ENCODE measurements at places on chromosomes 6 and 20. TPM values are rescaled to one million over a fixed set of nuclear protein-coding genes. Genes with fewer than 3 reads are reported as not detected.

MDC1 gene
- total RNA-seq: 25.6 TPM

FKBP1C gene
- 0.26 TPM for total RNA-seq

PKIG gene
- total RNA-seq: 182 TPM

TSBP1 gene
- not detected for total RNA-seq

ANKRD66 gene
- not detected for total RNA-seq

REV3L gene
- 14.2 TPM for total RNA-seq

TRMT6 gene
- 13.8 TPM for total RNA-seq

SMLR1 gene
- total RNA-seq: not detected

LY86 gene
- 2.4 TPM for total RNA-seq

PTCHD4 gene
- 0.86 TPM for total RNA-seq

DTNBP1 gene
- total RNA-seq: 23.2 TPM

IMPG1 gene
- not detected for total RNA-seq

DNA sequence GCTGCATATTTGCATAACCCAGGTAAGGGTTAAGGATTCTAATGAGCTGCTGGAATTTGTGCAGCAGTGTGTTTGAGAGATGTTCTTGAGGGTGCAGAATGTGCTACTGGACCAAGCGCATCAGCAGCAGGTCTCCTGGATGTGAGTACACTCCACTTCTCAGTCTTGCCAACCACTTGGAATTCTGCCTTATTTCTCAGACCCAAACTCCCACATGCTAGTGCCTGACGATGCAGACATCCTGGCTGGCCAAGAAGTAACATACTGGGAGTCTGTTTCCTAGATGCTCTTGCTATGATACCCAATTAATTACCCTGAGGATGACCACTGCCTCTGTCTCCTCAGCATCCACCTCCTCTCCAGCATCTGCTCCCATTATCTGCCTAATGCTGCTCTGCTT, 186.6 kb downstream of the MOXD1 start:
- no peak for DNase-seq

DNA sequence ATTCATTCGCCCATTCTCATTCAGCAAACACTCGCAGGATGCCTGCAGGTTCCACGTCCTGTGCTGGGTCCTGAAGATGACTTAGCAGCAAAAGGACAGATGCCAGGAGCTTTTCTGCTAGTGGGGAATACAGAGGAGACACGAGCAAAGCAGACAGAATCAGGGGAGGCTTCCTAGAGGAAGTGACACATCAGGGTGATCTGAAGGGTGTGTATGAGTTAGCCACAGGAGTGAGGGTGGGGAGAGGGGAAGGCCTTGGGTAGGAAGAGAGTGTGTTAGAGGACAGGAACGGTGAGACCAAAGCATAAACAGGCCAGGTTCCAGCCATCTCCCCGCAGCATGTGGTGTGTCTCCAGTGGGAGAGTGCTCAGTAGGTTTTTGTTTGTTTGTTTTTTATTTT, 73.4 kb upstream of the GTSF1L start:
- no peak for DNase-seq

DNA sequence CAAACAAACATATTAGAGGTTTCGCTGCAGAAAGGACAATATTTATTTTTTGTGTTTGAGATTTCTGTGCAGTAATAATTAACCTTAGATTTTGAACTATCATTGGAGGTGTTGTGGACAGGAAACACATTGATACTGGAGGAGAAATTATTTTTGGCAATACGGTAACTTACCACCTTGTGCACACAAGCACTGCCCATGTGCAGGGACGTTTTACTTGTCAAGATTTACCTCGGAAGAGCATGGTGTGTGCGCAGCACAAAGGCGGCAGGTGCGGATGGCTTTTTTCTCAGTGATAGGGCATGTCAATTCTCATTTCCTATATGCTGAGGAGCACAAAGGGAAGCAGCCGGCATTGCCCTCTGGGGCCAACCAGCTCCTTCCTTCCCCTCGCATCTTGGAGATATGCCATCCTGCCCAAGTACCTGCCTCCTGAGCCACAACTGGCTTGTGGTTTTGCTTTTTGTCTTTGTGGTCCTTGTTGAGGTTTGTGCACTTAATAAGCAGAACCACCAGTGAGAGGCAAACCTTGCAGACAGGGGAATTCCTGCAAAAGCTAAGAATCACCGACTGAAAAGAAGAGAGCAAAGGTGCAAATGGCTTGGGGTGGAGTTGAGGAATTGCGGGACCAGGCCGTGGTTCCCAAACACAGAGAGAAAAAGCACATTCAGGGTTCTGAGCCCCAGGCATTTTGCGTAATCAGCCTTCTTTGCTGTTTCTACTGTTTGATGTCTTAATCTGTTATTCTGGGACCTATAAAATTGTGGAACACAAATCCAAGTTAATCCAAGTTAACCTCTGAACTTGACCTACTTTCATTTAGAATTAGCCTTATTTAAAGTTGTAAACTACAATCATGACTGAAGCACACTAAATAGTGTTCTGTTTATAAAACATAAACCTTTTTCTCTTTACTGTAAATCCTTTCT, 21.9 kb downstream of the SAMD5 start:
- no peak for DNase-seq

DNA sequence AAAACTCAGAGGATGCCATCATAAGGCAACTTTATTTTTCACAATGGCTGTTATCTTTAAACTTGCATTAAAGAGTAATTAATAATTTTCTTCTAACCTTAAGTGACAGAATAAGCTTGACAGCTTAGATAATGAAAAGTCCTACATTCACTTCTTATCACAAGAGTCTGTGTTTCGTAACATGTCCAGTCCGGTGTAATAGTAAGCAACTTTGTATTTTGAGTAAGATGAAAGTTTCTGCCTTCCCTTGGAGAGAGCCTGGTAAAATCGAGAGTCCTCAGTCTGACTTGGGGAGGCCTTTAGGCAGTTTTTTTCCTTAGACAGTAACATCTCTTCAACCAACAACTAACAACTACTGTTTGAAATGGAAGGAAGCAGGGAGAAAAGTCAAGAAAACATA, 195.6 kb downstream of the GRM1 start:
- DNase-seq: no peak

GRCh38 chr6:69427882-69428281, 368.9 kb downstream of the LMBRD1 start:
- DNase-seq: no peak

GRCh38 chr6:11233673-11234573, 1.5 kb upstream of the NEDD9 start:
- no peak for DNase-seq

DNA sequence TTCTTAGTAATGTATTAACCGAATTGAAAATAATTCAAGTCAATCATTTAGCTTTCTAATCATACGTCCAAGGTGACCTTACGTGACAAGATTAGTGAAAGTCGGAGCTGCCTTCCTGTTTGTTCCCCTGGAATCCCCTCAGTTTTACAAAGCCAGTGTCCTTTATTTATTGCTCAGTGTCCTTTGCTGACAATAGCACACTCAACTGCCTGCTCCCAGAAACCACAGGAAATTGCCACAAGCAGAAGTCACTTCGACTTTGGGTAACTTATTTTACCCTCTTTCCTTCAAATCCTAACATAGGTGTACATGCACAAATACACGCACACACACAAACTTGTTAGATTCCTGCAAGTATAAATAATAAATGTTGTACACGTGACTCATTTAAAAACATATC, 1167.7 kb upstream of the ADGRB3 start:
- DNase-seq: no peak

GRCh38 chr6:13216236-13217014, 111.9 kb downstream of the TBC1D7 start:
- DNase-seq: no peak

GRCh38 chr20:32458061-32458836, 100.1 kb downstream of the ASXL1 start:
- no peak for DNase-seq

GRCh38 chr20:21173485-21173884, 47.6 kb downstream of the KIZ start:
- no peak for DNase-seq

- DNase-seq: no peak
Measured at GRCh38 chr20:38877483-38877882, 48.7 kb upstream of the FAM83D start.

- DNase-seq: no peak
Measured at GRCh38 chr6:64482631-64483030, 847.0 kb downstream of the PHF3 start.

GRCh38 chr20:18191306-18191705, 53.6 kb downstream of the KAT14 start:
- no peak for DNase-seq

DNA sequence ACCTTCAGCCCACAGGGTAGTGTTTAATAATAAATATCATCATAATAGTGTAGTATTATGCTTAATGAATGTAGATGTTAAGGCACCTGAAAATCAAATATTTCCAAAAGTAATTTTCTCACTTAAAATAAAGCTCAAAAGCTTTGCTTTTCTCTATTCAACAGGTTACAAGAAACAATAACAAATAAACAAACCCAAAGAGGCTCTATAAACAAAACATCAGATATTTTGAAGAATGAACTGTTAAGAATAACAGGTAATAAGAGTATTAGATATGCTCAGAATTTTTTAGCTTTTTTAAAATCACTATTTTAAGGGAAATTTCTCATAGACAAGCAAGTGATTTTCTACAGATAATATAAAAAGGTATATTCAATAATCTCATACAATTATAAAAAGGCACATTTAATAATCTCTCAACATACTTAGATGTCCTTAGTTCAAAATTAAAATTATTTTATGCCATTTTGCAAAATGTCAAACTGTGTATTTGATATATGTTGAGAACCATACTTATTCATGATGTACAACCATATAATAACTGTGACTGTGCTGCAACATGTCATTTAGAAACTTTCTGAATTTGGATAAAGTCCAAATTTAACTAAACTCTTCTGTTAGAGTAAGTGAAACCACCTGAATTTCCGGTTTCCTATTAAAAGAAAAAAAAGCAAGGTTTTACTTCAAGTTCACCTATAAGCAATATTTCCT, 35.8 kb downstream of the PHIP start:
- no peak for DNase-seq

DNA sequence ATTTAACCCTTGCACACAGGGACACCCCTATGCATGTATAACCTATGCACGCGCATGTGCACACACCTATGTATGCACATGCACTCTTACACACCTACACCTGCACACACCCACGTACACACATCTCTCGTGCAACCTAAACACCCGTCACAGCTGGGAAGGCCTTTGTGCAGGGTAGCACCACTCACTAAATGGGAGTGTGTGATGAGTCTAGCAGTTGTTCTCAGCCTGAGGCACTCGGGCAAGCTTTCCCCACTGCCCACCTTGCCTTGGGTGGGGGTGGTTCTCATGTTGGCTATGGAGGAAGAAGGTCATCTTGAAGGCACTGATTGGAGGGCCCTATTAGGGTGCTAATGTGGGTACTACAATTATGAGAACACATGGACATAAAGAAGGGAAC, 85.8 kb downstream of the DLL1 start:
- no peak for DNase-seq

- no peak for DNase-seq
Measured at GRCh38 chr6:19830171-19830570, 7.0 kb upstream of the ID4 start.

DNA sequence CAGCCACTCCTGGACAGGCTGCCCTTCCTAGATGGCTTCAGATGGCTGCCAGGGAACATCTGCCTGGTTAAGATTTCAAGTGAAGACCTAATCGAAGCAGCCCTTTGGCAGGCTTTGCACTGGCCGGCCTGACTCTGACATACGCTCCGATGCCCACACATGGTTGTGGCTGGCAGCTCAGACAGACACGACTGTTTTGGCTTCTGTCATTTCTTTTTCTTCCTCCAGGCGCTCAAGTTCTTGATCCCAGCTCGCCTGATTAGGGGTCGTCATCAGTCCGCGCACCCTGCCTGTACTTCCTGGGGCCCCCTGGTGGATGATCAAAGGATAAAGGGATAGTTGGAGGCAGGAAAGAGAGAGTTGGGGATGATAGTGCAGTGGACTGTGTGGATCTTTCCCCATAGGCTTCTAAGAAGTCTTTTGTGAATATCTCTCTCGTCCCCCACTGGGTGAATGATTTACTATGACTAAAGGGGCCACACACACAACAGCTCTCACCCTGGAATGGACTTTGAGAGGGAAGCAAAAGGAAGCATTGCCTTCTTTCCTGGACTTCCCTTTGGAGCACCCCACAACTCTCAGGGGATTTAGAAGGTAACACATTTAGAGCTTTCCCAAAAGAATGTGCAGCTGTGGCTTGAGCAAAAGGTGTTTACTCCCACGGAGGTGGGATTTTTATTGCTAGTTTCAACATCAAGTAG, 21.4 kb upstream of the TRAM2 start:
- DNase-seq: peak; percentile 69

GRCh38 chr6:81130969-81131368, 621.5 kb downstream of the TENT5A start:
- DNase-seq: no peak

GRCh38 chr20:46883892-46884291, 10.8 kb upstream of the EYA2 start:
- DNase-seq: no peak

DNA sequence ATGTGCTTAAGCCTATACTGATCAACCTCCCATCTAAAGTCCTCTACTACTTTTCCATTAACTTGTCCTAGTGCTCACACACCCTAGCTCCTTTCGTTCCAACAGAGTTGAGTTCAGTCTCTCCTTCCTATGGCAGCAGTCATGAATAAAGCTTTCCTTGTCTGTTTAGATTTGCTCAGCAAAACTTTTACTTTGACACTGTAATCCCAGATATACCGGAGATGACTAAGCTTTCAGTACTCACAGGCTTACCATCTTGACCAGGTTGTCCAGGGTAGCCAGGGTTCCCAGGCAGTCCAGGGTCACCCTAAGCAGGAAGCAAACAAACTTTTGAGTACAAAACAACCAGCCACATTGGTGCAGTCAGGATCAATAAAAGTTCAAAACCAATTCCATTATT, 90.7 kb downstream of the COL21A1 start:
- no peak for DNase-seq

- DNase-seq: no peak
Measured at GRCh38 chr20:3277686-3278465, 38.9 kb upstream of the SLC4A11 start.

DNA sequence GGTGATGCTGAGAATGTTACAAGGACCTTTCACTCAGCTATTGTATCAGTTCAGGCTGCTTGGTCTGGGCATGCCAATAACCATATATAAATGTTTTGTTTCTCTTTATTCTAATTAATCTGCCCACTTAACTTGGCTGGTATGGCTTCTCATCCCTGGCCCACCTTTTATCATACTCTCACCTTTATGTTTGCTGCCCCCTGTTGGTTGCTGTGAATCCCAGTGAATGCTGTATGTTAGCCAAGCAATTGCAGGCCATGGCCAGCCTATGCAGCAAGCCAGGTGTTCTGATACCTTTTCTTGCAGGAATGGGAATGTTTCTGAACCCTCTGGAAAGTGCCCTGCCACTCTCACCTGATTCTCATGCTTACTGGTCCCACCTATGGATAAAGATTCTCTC, 54.6 kb downstream of the PCSK2 start:
- no peak for DNase-seq

GRCh38 chr6:134211297-134211696, 106.6 kb downstream of the SGK1 start:
- DNase-seq: no peak

- DNase-seq: no peak
Measured at GRCh38 chr6:137024237-137024990, 20.4 kb downstream of the IL20RA start.

- DNase-seq: peak; percentile 60
Measured at GRCh38 chr6:161273752-161274487, at the start of gene AGPAT4. Gene AGPAT4 (minus strand): TSS chr6:161274061. CDS start chr6:161232213, 41,848 bp downstream.

- DNase-seq: peak; percentile 26
Measured at GRCh38 chr6:170043881-170044790, 246.7 kb downstream of the DLL1 start.
